ENCODE measurements at places on chromosomes 7 and 10.

GRCh38 chr7:88647825-88648224 lies 111.7 kb upstream of the ZNF804B start:
- DNase-seq = no peak

DNA sequence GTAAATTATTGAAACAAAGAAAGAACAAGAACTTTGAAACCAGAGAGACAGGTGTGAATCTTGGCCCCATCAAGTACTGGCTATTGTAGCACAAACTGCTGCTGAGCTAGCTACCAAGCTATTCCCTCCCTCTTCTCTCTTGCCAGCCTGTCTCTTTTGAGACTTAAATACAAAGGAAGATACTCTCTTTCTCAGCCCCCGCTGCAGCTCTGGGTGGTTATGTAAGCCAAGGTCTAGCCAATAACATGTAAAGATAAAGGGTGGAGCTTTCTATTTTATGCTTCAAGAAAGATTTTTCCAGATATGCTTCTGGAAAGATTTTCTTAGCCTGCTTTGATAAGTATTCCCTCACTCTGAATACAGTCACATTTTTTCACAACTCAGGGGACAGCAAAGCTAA lies 17.2 kb downstream of the BAZ1B start:
- DNase-seq = no peak

DNA sequence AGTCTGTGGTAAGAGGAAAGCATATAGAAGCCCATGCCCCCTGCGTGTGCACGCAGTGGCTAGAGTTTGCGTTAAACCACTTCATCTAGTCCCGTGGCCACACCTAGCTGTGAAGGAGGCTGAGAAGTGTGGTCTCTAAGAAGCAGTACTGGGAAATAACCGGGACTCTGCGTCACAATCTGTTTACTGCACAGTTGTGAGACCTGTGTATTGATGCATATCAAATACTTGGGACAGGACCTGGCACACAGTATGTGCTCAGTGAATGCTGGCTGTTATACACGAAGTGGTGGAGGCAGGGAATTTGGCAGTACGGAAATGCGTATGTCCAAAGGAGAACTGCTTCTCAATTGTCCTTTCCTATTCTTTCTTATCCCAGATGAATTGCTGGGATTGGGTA lies 149.5 kb downstream of the ARHGAP21 start:
- no peak for DNase-seq

DNA sequence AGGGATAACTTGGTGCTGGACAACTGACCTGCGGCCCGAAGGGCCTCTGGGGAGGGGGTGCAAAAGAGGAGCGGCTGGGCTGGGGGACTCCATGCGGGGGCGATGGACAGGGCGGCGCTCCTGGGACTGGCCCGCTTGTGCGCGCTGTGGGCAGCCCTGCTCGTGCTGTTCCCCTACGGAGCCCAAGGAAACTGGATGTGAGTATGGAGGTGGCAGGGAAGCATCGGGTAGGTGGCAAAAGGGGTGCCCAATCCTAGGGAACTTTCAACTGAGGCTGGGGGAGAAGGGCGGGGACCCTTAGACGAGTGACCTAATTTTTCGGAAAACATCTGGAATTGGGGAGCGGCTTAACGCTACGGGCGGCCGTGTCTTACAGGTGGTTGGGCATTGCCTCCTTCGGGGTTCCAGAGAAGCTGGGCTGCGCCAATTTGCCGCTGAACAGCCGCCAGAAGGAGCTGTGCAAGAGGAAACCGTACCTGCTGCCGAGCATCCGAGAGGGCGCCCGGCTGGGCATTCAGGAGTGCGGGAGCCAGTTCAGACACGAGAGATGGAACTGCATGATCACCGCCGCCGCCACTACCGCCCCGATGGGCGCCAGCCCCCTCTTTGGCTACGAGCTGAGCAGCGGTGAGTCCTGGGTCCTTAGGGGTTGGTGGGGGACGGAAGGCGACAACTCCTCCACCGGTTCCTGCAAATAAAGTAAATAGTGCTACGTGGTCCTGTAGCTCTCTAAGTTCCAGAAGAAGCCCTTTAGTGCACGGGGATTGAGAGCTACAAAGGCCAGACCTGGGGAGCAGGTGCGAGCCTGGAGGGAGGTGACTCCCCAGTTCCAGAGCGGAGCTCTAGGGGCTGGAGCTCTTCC lies 622 bp downstream of the WNT16 start:
- peak; percentile 33 for DNase-seq

GRCh38 chr10:28302012-28302637 lies 739 bp downstream of the MPP7 start:
- no peak for DNase-seq

DNA sequence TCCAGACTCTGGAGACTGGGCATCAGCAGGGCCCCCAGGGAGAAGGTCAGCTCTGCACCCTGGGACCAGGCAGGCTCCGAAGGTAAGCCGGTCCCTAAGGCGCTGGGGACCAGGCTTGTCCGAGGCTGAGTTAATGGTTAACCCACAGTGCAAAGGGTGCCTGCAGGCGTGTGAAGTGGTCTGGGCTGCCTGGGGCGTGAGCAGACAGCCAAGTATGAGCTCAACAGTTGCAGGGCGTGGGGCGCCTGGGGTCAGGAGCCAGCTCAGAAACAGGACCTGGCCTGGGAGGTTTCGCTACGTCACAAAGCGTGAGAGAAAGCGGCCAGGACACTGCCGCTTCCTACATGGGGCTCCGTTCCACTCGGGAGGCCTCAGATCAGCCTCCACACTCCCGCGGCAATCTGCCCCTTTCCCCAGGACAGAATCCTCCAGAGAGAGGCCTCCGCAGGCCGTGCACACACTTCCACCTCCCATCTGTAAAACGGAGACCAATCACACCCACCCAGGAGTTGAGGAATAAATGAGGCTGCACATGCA lies 16.0 kb downstream of the PDGFA start:
- no peak for DNase-seq

DNA sequence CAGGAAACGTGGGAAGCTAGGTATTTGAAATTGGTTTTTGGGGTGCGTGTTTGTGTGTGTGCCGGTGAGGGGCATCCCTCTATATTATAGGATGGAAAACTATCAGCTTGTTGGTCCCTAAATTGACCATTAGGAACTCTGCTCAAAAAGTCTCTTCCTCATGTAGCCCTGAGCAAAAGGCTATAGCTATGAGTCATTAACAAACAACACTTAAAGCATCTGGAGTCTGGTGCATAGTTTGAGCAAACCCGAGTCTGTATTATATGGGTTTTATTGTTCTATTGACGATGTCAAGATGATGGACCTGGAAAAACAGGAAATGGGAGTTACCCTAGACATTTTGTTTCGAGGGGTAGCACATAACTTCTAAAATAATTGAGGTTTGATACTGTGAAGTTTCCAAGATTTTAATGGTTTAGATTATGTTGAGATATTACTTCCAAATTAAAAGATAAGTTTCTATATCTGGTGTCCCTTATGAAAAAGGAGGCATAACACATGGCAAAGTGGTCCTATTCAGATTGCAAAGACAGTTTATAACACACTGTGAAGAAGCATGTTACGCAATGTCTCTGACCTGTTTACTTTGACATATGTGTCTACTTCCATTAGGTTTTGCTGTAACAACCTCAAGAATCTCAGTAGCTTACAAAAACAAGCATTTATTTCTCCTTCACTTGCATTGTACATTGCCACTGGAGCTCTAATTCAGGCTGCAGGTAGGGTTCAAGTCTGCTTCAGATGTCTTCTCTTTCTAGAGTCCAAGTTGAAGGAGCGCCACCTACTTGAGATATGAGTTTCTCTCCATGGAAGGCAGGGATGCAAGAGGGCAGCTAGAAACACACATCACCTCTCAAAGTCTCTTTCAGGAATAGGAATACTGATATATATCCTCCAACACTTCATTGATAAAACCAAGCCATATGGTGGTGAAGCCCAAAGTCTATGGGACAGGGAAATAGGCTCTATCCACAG lies 357.7 kb downstream of the PHF14 start:
- no peak for DNase-seq

GRCh38 chr7:45944058-45944457 lies 23.0 kb upstream of the IGFBP3 start:
- DNase-seq = no peak

- DNase-seq = no peak
Measured at GRCh38 chr7:15128716-15129115, 226.2 kb upstream of the DGKB start.

DNA sequence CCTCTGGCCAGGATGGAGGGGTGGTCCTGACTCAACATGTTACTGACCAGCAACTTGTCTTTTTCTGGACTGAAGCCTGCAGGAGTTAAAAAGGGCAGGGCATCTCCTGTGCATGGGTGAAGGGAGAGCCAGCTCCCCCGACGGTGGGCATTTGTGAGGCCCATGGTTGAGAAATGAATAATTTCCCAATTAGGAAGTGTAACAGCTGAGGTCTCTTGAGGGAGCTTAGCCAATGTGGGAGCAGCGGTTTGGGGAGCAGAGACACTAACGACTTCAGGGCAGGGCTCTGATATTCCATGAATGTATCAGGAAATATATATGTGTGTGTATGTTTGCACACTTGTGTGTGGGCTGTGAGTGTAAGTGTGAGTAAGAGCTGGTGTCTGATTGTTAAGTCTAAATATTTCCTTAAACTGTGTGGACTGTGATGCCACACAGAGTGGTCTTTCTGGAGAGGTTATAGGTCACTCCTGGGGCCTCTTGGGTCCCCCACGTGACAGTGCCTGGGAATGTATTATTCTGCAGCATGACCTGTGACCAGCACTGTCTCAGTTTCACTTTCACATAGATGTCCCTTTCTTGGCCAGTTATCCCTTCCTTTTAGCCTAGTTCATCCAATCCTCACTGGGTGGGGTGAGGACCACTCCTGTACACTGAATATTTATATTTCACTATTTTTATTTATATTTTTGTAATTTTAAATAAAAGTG lies 6.0 kb downstream of the PLAU start:
- no peak for DNase-seq

- DNase-seq = no peak
Measured at GRCh38 chr10:75779276-75779675, 347.9 kb downstream of the LRMDA start.

GRCh38 chr10:95168694-95169093 lies 25.3 kb upstream of the ACSM6 start:
- no peak for DNase-seq

DNA sequence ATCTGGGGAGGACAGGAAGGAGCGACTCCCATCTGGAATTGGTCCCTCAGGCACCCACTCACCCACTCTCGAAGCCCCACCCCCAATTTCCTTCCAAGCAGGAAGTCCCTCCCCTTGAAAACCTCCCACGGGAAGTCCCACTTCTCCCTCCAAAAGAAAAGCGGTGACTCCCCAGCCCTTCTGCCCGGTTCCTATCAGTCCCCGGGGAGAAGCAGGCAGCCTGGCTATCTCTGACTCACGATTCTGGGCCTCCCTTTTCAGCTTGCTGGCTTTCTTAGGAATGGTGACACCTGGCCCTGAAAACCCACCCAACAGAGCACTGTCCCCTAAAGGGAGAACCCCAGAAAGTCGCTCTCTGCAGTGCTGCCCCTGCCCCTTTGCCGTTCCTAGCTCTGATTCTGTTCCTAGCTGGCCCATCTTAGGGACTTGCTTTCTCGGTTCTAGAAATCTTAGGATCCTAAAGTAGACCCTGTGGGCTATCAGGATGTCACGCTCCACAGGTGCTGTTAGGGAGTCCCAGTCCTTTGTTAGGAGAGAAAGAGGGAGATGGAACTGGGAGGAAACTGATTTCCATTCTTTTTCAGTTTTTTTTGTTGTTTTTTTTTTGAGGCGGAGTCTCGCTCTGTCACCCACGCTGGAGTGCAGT lies 6.0 kb downstream of the TSC22D4 start:
- DNase-seq = no peak

DNA sequence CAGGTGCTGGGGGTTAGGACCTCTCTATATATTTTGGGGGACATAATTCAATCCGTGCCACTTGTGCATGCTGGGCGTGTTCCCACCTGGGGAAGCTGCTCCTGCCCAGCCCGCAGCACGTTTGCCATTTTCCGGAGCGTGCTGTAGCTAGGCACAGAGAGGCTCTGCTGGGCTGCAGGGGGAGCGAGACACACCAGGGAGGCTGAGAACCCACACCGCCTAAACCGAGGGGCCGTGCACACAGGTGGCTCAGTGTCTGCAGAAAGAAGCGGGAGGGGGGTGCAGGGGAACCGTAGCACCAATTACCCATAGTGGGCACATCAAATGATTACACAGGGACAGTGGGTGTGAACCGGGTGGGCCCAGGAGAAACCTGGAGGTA lies 27.0 kb downstream of the PRKAG2 start:
- no peak for DNase-seq

DNA sequence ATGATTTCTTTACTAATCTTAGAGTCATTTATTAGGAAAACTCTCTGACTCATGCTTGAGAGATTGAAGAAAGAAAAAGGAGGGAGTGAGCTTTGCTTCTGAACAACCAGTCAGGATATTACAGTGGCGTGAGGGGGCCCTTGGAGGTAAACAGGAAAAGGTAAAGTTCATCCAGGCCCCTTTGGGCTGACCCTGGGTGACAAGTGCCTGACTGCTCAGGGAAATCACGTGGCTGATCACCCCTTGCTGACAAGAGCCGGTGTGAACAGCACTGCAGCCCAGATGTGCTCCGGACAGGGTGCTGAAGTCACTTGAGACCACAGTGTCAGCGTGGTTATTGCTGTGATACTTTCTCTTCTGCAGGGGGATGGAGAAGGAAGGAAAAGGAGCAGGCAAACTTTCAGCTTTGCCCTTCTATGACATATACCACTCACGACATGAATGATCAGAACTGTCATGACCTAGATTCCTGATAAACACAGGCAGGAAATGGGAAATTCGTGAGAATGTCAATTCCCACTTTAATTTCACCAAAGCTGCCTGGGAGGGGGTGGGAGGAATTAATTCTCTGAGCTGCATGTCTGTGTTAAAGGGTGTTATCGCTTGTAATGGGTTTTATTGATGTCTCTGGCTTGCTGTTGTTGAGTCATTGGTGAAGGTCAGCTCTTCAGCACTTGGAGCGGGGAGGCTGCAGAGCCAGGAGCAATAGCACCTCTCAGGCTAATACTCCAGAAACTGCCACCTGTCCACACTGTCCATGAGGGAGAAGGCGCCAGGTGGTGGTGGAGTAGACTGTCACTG lies 139.8 kb upstream of the AOAH start:
- no peak for DNase-seq

DNA sequence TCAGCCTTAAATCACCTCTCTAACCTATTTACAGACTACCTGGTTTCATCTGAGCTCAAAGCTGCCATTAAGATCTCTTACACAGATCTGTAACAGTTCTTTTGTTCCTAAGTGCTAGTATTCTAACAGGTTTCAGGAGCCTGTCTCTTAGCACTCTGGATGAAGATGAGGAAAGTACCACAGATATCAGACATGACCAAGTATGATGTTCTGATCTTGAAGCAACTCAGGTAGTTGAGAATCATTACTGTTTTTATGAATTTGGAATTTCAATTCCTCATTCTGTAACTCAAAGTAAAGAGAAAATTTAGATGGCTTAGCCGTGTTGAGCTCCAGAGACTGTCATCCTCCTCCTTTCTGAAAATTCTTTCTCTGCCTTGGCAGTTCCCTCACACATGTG lies 30.8 kb downstream of the CCDC186 start:
- no peak for DNase-seq

DNA sequence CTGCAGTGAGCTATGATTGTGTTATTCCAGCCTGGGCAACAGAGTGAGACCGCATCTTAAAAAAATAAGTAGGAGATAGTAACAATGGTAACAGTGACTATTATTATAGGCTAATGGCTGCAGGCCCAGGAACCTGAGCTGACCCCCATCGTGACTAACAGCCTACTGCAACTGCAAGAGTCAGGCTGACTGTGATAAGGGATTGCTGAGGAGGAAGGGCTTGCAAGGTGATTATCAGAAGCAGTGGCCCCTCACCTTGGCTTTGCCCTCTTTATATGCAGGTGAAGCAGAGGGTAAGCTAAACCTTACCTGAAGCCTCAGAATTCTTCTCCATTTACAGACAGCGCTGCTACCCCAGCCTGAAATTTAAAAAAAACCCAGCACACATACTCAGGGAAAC lies 83.9 kb upstream of the SDK1 start:
- peak; percentile 34 for DNase-seq

All from RPMI7951 (cell line).